HEK293T (cell line): ENCODE measurements at places on chromosomes 4 and X.

GRCh38 chrX:97050392-97050791, 166.7 kb downstream of the RPA4 start:
- DNase-seq, result no peak

GRCh38 chrX:46257451-46257879, 287.8 kb downstream of the ZNF674 start:
- DNase-seq, result no peak

- no peak for DNase-seq
Measured at GRCh38 chr4:7486101-7486500, 51.4 kb upstream of the PSAPL1 start.

DNA sequence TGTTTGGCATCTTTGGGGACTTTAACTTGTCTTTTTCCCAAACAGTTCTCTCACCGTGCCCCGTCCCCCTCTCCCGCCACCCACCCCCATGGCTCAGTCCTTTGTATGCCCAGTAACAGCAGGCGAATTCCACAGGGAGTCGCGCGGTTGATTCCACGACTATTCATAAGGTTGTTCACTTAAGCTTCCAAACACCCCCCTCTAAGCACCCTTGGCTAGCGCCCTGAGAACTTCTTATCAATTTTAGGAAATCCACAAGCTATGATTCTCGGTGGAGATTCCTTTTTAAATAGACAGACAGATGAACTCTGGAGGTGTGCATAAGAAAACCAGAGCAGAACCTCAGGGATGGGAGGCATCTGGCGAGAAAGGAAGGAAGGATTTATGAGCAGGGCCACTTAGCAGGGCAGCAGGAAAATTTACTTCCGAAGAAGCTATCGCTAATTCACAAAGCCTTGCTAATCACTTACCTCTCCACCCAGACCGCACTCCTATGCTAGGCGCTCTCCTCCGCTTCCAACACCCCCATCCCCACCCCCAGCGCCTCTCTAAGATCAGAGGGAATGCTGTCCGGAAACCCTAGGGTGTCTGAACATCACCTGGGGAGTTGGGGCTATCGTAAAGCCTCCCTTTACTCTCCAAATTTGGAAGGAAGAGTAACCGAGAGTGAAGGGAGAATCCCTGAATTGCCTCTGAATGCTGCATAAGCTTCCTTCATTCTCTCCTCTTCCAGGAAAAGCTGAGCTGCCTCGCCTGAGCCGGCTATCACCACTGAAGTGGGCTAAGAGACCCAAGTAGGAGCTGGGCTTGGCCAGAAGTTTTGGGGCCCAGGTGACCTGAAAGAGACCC, 1.7 kb downstream of the UNC5C start:
- DNase-seq, result no peak

GRCh38 chr4:119315036-119315435, 6.9 kb downstream of the FABP2 start:
- no peak for DNase-seq

DNA sequence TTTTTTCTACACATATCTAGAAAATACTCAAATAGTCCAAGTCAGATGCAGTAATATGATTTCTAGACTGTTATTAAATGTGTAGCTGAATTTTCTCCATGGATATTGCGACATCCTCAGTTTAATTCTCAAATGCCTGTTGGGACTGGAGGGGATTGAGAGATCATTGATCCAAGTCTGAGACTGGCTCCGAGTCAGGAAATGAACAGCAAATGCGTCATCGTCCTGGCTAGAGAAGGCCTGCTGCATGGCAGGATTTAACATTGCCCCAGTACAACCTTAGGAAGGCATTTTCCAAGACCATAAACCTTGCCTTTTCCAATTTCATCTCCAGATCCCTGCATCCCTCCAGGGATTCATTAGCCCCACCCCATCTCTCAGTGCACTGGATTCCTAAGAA, 56.6 kb upstream of the SLC6A14 start:
- DNase-seq, result no peak
